Liver (tissue), 10 donors: ENCODE measurements at places on chromosomes 1 and 21. TPM values are rescaled to one million over a fixed set of nuclear protein-coding genes. Genes with fewer than 3 reads are reported as not detected.

The CD2 gene
- total RNA-seq = 1.1 TPM

The LIN28A gene
- not detected for total RNA-seq

DNA sequence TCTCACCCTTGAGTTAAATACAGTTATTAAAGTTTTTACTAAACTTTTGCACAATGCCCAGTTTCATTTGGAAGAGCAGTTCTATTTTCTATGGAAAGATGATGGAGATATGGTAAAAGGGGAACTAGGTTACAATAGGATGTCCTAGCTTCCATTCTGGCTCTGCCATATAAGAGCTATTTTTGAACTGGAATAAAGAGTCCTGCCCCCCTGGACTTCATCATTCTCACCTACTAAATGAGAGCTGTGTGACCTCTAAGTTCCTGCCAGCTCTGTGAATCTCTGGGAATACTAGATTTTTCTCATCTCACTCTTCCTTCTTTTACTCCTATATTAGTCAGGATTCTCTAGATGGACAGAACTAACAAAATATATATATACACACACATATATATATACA lies 106.3 kb downstream of the PRRX1 start:
- no peak overlapping the region for H3K4me3 ChIP-seq
- no peaks in the 10 kb centered on the region for H3K4me1 ChIP-seq
- H3K27me3 ChIP-seq = no peaks in the 10 kb centered on the region
- DNase-seq = no peak
- H3K27ac ChIP-seq = no peak overlapping the region

The ACTN2 gene
- 0.19 TPM for total RNA-seq

- H3K4me1 ChIP-seq = no peaks in the 10 kb centered on the region
- no peaks in the 10 kb centered on the region for H3K27me3 ChIP-seq
- no peak overlapping the region for H3K27ac ChIP-seq
- no peaks in the 10 kb centered on the region for H3K36me3 ChIP-seq
Observed at GRCh38 chr1:187921426-187921825, 1092.7 kb downstream of the PLA2G4A start.

GRCh38 chr1:29325675-29326074 lies 89.4 kb downstream of the PTPRU start:
- H3K27me3 ChIP-seq = no peaks in the 10 kb centered on the region
- DNase-seq = no peak
- H3K4me3 ChIP-seq = no peak overlapping the region
- H3K27ac ChIP-seq = no peak overlapping the region

The CHRNB2 gene
- not detected for total RNA-seq
